NCI-H1105 (cell line): ENCODE measurements at places on chromosomes 3 and 15.

- no peak for DNase-seq
These were observed 1114.2 kb downstream of the NSUN3 start for GRCh38 chr3:95177096-95177495.

GRCh38 chr15:74336061-74337005 is 31.1 kb downstream of the CYP11A1 start:
- no peak for DNase-seq

DNA sequence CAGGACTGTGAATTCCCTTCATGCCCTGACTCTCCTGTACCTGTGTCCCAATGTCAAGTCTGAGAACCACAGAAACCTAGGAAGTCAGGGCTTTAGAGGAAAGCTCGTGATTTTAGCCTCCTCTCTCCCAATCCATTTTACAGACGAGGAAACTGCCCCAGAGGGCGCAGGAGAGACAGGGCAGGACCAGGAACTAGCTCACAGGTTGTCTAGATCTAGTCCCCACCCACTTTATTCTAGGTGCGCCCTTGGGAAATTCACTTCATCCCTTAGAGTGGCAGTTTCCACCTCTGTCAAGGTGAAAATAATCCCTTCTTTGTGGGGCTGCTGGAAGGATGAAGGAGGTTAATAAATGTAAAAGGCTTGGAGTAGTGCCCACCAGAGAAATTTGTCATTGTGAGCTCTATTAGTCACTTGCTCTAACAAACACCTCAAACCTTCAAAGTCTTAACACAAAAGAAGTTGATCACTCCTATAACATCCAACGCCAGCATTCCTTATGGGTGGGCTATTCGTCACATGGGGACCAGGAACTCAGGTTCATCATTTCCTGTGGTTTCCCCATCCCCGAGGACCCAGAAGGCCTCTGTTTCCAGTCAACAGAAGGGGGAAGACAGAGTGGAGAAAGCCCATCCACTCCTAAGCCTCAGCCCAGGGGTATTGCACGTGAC is 282.3 kb downstream of the XXYLT1 start:
- no peak for DNase-seq

DNA sequence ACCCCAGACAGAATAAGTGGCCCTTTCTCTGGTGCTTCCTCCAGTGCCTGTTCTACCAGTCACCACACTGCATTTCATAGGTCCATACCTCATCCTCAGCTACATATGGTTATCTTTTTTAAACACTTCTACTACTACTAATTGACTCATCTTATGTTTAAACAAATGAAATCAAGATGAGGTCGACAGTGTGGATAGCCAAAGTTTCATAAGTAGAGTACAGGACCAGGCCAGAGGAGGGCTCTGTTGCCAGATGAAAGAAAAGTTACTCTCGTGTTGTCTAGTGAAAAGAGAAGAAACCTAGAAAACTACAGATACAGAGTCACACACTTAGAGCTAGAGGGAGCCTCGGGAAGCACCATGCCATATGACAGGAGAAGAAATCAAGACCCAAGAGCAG is 296.1 kb downstream of the VPS13C start:
- no peak for DNase-seq

GRCh38 chr3:27623085-27623753 is 98.9 kb downstream of the EOMES start:
- DNase-seq: no peak

GRCh38 chr15:95742836-95743235 is 587.7 kb upstream of the NR2F2 start:
- no peak for DNase-seq

DNA sequence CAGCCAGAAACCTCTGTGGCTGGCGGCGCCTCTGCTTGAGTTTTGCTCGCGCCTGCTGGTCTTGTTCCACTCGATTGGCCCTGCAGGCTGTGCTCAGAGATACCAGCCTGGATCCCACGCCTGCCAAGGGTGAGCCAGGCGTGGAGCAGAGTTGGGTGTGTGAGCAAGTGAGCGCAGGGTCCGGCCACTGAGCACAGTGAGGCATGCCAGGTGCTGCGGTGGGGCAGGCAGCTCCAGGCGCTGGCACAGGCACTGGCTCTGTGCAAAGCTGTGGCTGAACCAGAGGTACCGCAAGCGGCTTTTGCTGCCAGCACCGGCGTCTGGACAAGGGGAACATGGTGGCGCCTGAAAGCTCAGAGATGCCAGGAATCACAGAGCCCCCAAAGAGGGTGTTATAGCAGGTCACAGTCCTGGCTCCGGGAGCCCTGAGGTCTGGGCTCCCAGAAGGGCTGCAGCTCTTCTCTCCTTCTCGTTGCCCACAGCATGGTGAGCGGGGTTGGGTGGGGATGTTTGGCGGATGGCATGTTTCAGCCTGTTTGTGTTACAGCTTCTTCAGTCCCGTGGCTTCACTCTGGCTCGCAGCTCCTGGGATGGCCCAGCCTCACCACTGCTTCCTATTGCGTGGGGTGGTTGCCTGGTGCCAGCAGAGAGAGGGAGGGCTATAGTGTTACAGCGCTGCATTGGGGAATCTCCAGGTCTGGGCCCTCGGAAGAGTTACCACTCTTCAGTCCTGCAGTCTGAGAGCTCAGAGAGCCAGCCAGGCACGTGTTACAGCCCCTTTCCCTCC is 73.9 kb downstream of the NR1D2 start:
- DNase-seq: no peak
